ENCODE measurements at places on chromosomes 6 and 20.

DNA sequence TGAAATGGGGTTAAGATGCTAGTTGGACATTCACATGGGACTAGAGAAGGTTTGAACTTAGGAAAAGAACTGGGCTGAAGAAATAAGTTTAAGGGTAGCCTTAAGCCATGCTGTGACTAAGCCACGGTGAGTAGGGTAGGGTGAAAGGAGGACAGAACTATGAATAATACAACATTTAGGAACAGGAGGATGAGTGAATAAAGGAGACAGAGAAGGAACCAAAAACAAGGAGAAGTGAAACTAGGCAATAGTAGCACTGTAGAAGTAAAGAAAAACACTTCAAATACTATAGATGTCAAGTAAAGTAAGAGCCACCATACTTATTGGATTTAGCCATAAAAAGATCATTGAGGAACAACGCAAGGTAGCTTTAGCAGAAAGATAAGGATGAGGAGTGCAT is 111.2 kb downstream of the KCNQ5 start:
- no peak for DNase-seq

- no peak for DNase-seq
Measured at GRCh38 chr20:13659288-13659687, 20.6 kb upstream of the TASP1 start.

GRCh38 chr20:49024220-49024619 is 21.9 kb upstream of the CSE1L start:
- no peak for DNase-seq

DNA sequence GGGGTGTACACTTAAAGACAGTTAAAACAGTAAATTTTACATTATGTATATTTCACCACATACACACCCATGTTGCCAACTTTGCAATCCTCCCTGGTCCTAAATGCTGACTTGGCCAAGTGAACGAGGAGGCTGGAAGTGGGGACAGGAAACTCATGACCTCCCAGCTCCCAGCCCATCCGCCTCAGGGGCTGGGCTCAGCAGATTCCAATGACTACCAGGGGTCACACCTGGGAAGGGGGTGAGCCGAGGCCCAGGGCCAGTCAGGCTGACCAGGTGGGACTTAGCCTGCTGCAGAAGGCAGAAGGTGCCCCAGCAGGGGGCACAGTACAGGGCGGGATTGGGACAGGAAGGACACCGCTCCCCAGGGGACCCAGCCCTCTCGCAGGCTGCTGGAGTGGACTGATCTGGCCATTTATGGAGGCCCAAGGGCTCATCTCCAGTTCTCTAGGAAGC is 2.4 kb downstream of the SIGLEC1 start:
- no peak for DNase-seq

DNA sequence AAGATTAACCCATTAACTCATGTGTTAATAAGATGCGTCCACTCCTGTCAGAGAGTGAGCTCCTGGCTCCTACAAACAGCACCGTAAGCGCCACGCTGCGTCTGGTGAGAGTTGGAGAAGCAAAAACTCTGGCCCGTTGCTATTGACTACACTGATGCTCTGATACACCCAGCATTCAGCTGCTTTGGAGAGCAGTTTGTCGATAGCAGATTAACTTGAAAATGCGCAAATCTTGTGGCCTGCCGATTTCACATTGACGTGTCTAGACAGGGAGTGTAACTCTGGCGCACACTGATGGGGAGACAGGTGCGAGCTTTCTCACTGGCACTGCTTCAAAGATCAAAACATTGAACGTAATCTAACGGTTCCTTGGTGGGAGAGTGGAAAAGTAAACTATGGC is 151.7 kb upstream of the RPS6KA2 start:
- no peak for DNase-seq

GRCh38 chr6:138456401-138456790 is 42.9 kb downstream of the NHSL1 start:
- no peak for DNase-seq

DNA sequence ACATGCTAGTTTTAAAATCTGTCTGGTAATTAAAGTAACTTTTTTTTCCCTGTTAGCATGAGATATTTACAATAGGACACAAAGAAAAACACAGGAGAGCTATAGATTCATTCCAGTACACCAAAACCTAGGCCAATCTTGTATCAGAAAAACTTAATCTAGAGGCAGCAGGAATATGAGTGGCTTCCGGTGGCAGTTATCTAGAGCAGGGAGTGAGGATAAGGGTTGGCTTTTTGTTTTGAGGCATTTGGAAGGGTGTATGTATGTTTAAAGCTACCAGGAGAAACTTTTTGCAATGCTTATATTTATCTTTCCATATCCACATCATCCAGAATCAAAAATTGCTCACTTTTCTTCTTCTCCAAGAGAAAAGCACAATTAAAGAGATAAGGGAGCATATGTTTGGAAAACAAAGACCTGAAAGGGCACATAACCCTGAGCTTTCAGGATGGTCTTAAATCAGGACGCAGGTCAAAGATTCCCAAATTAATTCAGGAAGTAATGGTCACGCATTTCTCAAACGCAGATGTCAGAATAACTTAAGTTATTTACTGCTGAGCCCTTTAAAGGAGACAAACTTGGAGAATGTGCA is 13.1 kb downstream of the TFAP2A start:
- no peak for DNase-seq

- no peak for DNase-seq
Measured at GRCh38 chr20:10007747-10008146, 27.0 kb upstream of the ANKEF1 start.

- no peak for DNase-seq
Measured at GRCh38 chr6:23349521-23350147, 776.4 kb upstream of the NRSN1 start.

GRCh38 chr6:133288662-133289061 is 47.5 kb downstream of the EYA4 start:
- no peak for DNase-seq

GRCh38 chr6:34150766-34151165 is 4.9 kb upstream of the GRM4 start:
- no peak for DNase-seq

GRCh38 chr6:147709396-147710272 is 201.1 kb downstream of the SAMD5 start:
- DNase-seq, result no peak

DNA sequence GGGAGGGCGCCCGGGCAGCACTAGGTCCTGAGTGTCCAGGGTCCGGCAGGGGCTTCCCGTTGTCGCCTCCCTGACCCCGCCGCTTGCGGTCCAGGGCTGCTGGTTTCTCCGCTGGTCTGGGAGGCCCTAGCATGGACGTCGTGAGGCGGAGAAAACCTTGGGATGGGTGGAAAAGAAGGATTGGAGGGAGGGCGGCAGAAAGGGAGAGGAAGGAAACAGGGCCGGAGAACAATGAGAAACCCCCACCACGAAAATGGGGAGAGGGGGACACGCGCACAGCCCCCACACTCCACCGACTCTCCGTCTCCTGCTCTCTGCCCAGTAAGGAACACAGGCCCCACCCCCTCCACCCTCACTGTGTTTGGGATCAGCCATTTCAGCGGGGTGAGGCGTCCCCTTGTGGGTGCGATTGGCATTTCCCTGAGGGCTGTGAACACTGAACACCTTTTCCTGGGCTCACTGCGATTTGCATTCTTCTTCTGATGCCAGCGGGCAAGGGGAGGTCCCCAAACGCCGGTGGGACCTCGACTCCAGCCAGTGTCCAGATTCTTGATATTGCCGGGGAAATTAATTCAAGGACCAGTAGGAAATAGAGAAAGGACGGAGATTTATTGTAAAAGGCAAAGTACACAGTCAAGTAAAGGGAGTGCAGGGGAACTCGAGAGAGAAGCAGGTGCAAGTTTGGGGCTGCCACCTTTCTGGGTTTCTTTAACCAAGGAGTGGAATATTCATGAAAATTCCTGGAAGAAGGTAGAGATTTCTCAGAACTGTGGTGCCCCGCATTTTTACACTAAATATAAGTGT is 3.3 kb upstream of the RAET1G start:
- peak; percentile 59 for DNase-seq

DNA sequence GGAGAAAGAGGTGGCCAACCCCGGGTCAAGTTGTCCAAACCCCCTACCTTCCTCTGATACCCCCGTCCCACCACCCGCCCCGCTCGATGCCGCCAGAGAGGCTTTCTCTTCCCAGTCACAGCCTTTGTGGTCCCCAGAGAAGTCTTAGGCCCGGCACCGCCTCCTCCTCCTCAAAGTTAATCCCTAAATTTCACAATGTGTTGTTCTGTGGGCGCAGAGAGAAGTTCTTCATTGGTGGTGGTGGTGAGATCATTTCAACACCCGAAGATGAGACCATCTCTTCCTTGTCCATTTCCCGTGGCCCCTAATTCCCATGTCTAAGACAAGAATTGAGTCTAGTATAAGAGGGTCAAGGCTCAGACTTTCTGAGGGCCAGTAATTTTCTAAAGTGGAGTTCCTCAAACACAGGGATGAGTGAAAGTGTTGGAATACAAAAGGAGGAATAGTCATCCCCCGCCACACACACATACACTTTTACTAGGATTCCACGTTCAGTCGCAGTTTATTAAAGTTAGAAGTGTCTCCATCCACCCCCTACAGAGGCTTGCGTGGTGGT is 10.4 kb downstream of the TRIM31 start:
- DNase-seq, result no peak

GRCh38 chr6:33297956-33298772 is 578 bp downstream of the RGL2 start:
- DNase-seq, result peak; percentile 64

GRCh38 chr6:157333956-157334355 is 10.6 kb upstream of the TMEM242 start:
- DNase-seq, result no peak

GRCh38 chr6:154786144-154786868 is 53.1 kb downstream of the SCAF8 start:
- DNase-seq, result no peak

DNA sequence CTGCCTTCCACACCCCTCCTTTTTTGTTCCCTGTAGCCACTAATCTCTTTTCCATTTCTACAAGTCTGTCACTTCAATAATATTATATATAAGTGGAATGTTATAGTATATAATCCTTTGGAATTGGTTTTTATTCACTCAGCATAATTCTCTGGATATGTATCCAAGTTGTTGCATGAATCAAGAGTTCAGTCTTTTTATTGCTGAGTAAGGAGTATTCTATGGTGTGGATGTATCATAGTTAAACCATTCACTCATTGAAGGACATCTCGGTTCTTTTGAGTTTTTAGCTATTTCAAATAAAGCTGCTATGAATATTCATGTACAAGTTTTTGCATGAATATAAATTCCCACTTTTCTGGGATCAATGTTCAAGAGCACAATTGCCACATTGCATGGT is 69.5 kb upstream of the TASP1 start:
- no peak for DNase-seq

GRCh38 chr6:114008331-114008730 is 37.4 kb upstream of the HDAC2 start:
- DNase-seq, result no peak

DNA sequence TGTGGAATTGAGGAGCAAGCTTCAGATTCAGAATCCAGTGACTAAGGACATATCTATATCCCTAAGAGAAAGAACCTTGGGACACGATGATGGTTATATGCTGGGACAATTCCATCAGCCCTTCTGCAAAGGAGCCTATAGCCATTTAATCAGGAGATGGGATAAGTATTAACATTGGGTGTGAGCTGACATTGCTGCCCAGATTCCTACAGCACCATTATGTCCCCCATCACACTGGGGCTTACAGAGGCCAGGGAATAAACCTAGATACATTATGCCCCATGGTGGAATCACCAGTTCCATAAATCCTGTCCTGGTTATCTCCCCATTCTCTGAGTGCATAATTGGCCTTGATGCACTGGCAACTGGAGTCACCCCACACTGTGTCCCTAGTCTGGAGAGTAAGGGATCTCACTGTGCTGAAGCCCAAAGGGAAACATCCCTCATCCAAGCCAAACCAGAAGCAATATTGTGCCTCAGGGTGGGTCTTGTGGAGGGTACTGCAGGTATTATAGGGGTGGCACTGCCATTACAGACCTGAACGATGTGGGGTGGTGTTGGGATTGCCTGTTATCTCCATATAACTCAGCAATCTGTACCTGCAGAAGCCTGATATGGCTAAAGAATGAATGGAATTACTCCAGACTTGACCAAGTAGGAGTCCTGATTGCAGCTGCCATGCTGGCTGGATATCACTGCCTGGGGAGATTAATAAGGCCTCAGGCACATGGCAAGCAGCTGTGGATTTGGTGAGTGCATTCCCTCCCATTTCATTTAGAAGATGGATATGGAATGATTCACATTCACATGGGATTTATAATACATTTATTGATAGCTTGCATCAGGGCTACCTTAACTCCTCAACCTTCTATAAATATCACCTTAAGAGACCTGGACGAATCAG is 5.0 kb downstream of the HLA-A start:
- no peak for DNase-seq

GRCh38 chr6:74642101-74642500 is 563.8 kb downstream of the COL12A1 start:
- DNase-seq, result no peak

GRCh38 chr6:42401613-42401951 is 50.1 kb downstream of the TRERF1 start:
- no peak for DNase-seq

GRCh38 chr6:115137910-115138309 is 795.1 kb upstream of the HS3ST5 start:
- no peak for DNase-seq

- no peak for DNase-seq
Measured at GRCh38 chr20:46286382-46286781, 21.9 kb downstream of the CDH22 start.

- DNase-seq, result peak; percentile 81
Measured at GRCh38 chr6:30730601-30731435, 10.7 kb downstream of the TUBB start.

DNA sequence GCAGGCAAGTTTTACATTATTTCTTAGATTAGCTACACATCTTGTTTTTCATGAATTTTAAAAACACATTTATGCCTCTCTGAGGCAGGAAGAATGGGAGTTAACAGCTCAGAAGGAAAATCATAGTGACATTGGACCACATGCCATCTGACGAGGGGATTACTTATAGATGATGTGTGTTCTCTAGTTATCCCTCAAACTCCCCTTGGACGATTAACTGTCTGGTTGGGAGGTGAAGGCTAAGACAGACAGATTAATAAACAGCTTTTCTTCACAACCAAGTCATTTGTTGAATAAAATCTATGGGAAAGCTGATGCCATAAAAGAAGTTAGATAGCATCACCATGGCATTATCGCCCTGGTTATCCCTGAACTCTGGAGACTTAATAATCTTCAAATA is 80.0 kb upstream of the PREP start:
- no peak for DNase-seq

DNA sequence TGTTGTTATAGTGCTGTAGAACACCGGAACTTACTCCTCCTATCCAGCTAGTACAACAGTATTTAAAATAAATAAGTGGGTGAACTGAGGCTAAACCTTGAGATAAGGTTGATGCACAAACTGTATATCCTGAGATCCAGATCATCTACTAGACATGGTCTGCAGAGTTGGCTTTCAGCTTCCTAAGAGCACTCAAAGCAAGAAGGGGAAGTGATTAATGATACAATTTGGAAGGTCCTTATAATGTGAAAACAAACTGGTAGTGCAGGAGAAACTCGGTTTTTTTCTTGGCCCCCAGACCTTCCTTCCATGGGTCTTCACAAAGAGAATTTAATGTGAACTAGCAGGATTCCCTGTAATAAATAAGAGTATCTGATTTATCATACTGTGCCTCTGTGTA is 27.4 kb upstream of the RREB1 start:
- no peak for DNase-seq
